Globus pallidus (tissue), 1 donor: ENCODE measurements at places on chromosomes 4 and X.

- no peak for DNase-seq
Measured at GRCh38 chr4:112112590-112113170, 32.6 kb upstream of the FAM241A start.

GRCh38 chr4:56130606-56131155 lies 181.9 kb downstream of the CEP135 start:
- DNase-seq, result no peak

DNA sequence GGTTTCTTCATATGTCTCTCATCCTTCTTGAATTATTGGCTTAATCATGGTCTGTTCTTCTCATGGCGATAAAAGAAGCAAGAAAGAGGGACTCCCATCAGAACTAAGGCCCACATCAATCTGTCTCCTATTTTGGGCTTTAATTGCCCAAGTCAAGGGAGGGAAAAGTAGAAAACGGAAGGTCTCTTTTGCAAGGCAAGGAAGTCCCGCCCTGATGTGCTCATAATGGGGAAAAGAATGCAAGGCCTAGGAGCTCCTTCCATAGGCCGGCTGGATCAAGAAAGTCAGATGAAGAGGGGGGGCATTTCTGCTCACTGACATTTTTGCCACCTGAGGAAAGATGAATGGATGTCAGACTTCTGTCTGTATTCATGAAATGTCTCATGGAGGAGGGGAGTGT lies 127.7 kb upstream of the RPS6KA3 start:
- no peak for DNase-seq

DNA sequence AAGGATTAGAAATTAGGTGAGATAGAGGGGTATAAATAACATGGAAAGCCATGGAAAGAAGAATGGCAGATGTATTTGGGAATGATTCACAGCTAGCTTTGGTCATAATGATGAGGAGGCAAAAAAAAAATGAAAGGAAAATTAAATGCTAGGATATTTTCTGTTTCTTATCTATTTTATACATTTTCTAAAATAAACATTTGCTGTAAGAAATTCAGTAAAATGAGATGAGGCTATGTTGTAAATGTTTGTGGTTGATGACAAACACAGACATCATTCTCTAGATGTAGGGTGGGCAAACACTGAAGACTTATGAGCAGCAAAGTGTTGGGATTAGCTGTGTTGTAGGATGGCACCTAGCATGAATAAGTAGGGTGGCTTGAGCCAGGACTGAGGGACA lies 407.1 kb downstream of the IL15 start:
- DNase-seq, result no peak

- DNase-seq, result no peak
Measured at GRCh38 chr4:127870688-127871087, 10.0 kb upstream of the PLK4 start.

GRCh38 chr4:34939073-34939472 lies 1305.2 kb downstream of the ARAP2 start:
- no peak for DNase-seq

DNA sequence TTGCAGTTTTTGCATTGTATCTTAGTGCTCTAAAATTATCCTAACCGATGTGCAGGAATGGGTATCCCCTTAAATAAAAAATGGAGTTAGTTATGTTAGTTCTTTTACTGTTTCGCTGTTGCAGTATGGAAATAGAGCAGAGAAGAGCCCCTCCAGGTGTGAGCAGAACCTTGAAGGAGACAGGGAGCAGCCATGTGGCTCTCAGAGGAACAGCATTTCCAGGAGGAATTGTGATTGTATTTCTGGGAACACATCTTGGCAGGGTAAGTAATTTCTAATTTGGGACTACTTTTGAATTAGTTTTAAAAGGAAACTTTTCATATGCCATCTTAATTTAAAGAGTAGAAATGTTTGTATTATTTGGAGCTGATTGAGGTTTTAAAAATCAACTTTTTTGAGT lies 5.3 kb upstream of the CCDC158 start:
- DNase-seq, result no peak

- DNase-seq, result no peak
Measured at GRCh38 chr4:143251779-143252178, 67.1 kb downstream of the USP38 start.

DNA sequence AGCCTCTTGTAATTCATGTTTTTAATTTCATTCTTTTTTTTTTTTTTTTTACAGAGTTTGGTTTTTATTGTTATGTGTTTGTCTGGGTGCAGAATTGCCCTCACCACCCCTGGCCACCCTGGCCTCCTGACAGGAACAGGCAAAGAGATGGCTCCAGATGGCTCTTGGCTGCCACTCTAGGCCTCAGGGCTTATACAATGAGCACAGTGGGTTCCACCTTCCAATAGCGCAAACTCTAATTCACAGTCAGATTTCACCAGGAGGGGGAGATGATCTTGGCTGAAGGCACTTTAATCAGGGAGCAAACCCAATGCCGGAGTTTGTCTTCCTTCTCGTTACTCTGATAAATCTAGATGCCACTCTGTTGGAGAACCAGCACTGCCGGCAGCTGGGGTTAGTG lies 24.8 kb downstream of the CPE start:
- DNase-seq, result no peak

DNA sequence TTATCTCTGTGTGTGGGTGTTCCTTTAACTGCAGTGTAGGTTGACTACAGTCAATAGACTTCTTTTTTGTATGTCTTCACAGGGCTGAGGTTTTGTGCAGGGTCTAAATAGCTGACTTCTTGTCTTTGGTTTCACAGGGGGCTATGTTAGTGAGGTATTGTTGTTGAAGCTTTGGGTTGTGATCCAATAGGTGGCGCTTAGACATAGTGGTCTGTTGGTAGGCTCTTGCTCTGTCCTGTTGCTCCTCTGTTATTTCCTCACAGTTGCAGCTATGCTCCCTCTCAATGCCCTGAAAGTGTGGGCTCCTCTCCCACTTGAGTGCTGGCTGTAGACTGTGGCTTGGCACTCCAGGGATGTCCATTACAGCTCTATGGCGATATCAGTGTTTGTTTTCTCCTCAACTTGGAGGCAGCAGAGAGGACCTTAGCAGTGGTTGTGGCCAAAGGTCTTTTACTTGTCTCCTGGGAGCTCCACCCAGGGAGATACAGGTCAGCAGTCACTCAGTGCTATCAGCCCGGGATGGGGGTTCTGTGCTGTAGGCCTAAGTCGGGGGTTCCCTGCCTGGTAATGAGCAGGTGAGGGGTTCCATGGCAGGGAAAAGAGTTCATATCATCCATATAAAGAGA lies 14.0 kb downstream of the POF1B start:
- no peak for DNase-seq

DNA sequence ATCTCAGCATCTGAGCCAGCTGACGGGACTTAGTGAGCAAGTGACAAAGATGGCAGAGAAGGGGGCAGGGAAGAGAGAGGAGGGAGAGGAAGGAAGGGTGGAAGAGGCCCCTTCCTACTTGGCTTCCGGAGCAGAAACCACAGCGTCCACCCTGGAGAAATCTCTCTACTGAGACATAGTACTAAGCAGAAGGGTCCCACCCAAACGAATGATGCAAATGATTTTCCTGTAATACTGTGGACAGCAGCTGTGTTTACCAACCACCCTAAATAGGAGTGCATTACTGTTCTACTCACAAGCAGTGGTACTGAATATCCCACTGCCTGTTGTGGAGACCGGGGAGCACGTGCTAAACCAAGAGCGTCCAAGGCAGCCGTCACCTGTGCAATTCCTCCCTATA lies 29.4 kb downstream of the DTHD1 start:
- no peak for DNase-seq

- DNase-seq, result no peak
Measured at GRCh38 chr4:40627540-40627939, 2.1 kb downstream of the RBM47 start.

DNA sequence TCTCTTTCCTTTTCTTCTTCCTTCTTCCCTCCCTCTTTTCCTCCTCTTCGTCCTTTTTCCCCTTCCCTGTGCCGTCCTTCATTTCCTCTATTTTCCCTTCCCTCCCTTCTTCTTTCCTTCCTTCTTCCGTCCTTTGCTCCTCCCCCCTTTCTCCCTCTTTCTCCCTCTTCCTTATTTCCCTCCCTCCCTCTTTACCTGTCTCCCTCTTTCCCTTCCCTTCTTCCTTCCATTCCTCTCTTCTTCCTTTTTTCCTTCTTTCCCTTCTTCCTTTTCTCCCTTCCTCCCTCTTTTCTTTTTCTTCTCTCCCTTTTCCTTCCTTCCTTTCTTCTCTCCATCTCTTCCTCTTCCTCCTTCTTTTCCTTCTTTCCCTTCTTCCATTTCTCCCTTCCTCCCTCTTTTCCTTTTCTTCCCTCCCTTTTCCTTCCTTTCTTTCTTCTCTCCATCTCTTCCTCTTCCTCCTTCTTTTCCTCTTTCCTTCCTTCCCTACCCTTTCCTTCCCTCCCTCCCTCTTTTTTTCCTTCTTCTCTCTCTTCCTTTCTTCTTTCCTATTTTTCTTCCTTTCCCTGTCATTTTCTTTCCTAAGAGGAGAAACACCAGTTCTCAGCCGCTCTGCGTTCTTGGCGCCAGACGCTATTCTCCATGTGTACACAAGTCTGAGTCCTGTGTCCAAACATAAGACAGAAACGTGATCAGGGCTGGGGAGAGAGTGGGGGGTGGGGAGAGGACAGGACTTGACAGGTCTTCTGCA lies 597.1 kb downstream of the MID1IP1 start:
- DNase-seq, result no peak

DNA sequence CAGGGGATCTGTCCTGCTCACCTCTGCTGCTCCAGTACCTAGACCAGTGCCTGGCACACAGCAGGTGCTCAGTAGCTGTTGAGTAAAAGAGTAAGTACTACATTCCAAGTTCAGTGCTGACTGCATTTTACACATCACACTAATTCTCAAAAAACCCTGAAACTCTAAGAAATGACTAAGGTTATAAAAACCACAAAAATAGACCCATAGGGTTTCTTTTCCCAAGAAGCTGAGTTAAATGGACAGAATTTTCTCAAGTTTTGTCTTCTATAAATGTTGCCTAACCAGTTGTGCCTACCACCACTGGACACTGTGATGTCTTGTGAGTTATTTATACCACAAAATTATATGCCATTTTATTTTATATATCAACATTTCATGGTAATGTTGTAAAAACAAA lies 78.9 kb upstream of the RXFP1 start:
- DNase-seq, result no peak

GRCh38 chrX:41553688-41554087 lies 106.5 kb downstream of the NYX start:
- no peak for DNase-seq

DNA sequence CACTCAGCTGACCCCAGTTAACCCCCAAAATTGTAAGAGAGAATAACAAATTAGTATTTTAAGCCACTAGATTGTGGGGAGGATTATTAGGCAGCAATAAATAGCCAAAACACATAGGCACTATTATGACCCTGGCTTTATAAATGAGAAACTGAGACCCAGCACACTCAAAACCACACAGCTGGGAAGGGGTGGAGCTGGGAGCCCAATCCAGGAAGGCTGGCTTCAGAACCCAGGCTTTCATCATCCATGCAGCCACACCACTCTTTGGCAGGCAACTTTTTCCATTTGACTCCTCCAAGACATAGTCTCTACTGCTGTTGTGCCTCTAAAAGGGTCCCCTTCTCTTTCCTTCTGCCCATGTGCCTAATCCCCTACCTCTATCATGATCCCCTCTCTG lies 253.8 kb downstream of the DHX15 start:
- no peak for DNase-seq

- DNase-seq, result no peak
Measured at GRCh38 chr4:54540931-54541330, 116.8 kb upstream of the KIT start.

GRCh38 chr4:107801766-107802211 lies 22.9 kb upstream of the SGMS2 start:
- DNase-seq, result no peak

DNA sequence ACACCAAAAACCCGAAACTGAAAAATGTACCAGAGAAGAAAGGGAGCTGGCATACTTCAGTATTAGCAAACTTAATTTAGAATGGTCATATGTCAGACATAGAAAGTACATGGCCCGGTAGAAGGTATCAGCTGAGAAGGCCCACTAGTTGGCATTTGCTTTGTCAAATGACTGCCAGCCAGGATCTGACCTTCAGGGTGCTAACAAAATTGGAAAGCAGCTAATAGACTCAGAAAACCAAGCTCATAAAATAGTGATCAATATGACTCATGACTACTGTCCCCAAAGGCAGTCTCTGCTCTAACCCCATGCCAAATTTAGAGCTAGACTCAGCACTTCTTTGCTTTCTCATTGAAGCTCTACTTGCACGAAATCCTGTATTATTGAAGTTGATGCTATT lies 342.7 kb downstream of the PDGFC start:
- no peak for DNase-seq

GRCh38 chrX:39262641-39263040 lies 461.4 kb downstream of the MID1IP1 start:
- DNase-seq, result no peak

- no peak for DNase-seq
Measured at GRCh38 chr4:170675568-170676262, 586.0 kb upstream of the AADAT start.

DNA sequence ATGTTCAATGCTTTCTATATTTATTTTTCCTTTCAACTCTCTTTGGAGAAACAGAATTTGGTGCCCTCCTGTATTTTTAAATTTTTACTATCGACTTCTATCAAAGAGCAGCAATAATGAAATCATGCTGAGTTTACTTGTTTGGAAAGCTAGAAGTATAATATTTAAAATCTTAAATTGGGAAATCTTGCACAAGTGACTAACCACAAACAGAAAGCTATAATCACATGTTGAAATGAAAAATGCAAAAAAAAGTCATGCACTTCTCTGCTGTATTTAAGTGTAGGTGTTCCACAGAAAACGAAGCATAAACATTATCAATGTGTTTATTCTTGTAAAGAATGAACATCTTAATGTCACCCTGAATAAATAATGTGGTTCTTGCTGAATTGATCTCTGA lies 306.1 kb downstream of the PCDH18 start:
- DNase-seq, result no peak

DNA sequence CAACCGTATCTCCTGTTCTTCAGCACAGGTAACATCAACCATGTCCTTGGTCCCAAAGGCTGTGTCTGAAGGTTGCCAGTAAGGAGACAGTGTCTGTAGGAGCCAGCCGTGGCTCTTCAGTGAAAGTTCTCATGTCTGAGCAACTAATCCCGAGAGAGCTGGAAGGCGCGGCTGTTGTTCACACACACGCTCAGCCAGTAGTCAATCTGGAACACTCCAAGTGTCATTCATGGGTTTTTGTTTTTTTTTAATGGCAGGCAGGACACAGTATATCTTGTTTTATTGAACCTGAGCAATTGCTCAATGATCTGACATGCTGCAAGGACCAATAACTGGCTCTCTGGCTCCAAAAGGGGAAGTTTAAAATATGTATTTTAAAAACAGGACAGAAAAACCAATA lies 48.4 kb upstream of the MAP3K15 start:
- DNase-seq, result no peak

GRCh38 chrX:27057883-27058282 lies 405.3 kb downstream of the PPP4R3C start:
- no peak for DNase-seq
